ENCODE measurements at places on chromosomes 3 and 15.

DNA sequence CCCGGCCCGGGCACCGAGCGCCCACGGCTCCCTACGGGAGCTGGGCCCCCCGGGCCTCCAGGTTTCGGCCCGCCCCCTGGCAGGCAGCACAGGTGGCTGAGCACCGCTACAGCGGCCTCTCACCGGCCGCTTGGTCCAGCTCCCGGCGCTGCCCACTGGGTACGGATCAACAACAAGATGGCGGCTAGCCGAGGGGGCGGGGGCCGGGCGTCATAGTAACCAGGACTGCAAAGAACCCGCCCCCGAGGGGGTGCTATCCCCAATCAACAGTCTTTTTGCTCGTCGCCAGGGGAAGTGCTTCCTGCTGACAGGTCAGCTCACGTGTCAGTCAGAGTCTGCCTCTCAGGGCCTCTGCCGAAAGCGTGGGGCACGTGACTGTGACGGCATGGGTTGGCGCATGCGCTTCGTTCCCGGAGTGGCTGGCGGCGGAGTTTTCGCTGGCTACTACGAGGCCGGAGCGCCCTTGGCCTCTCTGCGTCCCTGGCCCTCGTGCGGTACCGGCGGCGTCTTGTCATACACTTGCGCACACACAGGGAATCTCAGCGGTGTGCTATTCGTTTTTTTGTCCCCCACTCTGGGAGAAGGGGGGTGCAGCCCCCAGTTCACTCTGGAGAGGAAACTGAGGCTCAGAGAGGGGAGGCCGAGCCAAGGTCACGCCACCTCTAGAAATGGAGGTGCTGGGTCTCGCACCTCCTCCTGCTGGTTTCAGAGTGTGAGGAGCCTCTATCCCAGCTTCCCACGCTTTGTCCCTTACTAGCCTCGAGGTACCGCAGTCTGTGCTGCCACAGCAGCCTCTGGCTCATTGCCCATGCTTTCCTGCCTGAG lies at the start of gene IP6K1:
Gene IP6K1 (minus strand): TSS at position 186 of the 825 bp plus-strand sequence. CDS start 38,502 bp downstream, outside the sequence.
- peak; percentile 99 for DNase-seq

- DNase-seq = no peak
Measured at GRCh38 chr15:101539492-101539891, 50.0 kb upstream of the PCSK6 start.

GRCh38 chr3:25906132-25906906 lies 116.4 kb downstream of the OXSM start:
- no peak for DNase-seq

GRCh38 chr15:90063770-90064247 lies 38.5 kb downstream of the IDH2 start:
- DNase-seq = no peak

- DNase-seq = no peak
Measured at GRCh38 chr15:81312790-81313543, 11.0 kb downstream of the STARD5 start.

GRCh38 chr15:40239404-40239692 lies 485 bp downstream of the PAK6 start:
- DNase-seq = no peak

DNA sequence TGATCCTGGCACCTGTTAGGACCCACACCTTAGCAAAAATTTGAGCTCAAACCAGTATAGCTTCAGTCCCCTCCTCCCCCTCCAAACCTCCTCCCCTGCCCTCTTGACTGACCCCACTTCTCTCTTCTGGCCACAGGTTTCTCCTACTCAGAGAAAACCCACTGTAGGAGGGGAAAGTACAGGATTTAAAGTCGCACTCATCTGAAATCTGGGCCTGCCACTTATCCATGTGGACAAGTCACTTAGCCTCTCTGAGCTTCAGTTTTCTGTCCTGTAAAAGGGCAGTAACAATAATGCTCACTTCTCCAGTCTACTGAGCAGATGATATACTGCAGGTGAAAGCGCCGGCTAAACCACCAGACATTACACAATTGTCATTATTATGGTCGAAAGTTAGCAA lies 142.7 kb downstream of the MEGF11 start:
- no peak for DNase-seq

GRCh38 chr3:43581343-43581742 lies 40.5 kb downstream of the ANO10 start:
- no peak for DNase-seq

GRCh38 chr15:25090073-25090733 lies 135.4 kb downstream of the SNRPN start:
- DNase-seq = no peak

GRCh38 chr15:83746231-83746630 lies 92.3 kb downstream of the ADAMTSL3 start:
- no peak for DNase-seq

DNA sequence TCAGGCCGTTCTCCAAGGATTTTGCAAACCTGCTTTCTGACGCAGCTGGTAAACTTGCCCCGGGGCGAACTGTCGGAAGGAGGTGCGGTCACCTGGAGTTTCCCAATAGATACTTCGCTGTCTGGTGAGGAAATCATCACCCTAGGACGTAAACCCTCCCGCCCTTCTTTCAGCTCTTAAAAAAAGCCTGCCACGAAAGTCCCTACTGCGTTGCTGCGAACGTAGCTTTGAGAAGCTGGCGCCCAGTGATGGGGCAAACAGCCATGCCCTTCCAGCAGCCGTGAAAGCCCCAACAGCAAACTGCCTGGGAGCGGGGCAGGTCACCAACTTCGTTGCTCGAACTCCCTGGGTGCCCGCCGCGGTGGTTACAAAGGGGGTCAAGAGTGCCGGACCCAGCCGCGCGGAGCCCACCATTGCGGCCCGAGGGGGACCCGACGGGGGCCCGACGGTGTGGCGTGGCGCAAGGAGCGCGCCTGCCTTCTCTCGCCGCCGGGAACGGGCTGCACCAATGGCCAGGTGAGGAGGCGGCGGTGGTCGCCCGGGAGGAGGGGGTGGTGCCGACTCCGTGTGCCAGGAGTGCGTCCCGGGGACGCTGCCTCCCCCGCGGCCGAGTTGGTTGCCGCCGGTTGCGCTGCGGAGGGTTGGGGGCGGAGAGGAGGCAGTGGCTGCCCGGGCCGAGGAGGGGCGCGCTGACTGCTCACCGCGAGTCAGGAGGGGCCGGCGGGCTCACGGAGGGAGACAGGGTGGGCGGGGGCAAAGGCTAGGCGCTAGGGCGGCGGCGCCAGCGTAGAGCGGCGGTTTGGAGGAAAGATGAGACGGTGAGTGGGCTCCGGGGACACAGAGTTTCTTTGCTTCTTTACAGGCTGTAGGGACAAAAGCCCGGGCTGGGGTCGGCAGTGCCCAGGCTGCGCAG lies at the start of gene PHLDB2:
Gene PHLDB2 (plus strand): TSS at position 205 of the 913 bp plus-strand sequence. CDS start 24,813 bp downstream, outside the sequence.
- peak; percentile 7 for DNase-seq
